D341Med (cell line): ENCODE measurements at places on chromosomes 3 and 15.
A peak's percentile ranks its signal among the peaks of the same experiment; 100 is the strongest.

- DNase-seq, result no peak
Measured at GRCh38 chr15:93500155-93500554, 411.1 kb upstream of the RGMA start.

GRCh38 chr3:78610462-78611125 lies 1157.2 kb downstream of the ROBO1 start:
- no peak for DNase-seq

- DNase-seq, result no peak
Measured at GRCh38 chr3:117748131-117748530, 1038.6 kb downstream of the TUSC7 start.

- DNase-seq, result no peak
Measured at GRCh38 chr15:24394303-24394702, 281.3 kb upstream of the NPAP1 start.

- DNase-seq, result no peak
Measured at GRCh38 chr3:194998948-194999347, 272.0 kb downstream of the XXYLT1 start.

GRCh38 chr3:10116138-10116460 lies 624 bp downstream of the BRK1 start:
- no peak for DNase-seq

DNA sequence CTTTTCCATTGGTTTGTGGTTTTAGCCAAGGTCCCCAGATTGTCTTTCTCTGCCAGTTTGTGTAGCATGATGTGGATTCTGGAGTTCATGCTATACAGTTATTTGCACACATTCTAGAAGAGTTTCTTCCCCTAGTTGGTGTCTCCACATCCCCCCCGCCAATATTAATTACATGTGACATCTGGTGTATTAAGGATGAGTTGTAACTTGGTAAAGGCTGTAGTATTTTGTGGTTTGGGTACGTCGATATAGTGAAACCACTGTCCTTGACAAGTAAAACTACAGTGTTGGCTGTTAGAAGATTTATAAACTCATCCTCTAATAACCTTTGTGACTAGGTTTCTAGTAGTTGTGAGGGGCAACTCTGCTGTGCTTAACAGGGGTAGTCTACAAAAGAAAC lies 23.7 kb upstream of the P4HTM start:
- DNase-seq, result no peak

DNA sequence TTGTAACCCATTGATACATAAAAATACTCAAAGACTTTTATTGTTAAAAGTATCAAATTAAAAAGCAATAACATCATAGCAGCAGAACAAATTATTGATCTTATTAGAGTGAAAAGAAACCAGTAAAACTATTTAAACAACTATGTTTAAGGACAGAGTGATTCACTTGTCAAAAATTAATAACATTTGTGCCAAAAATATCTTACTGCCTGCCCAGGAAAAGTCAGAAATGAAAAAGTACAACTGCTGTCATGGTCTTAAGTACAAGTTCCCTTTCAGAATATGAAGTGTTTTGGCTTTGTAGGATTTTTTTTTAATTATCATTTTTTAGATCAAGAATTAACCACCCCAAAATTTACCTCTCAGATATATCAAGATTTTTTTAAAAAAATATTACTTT lies 3.4 kb downstream of the IFT57 start:
- no peak for DNase-seq

GRCh38 chr15:64112904-64113303 lies 17.1 kb downstream of the SNX1 start:
- DNase-seq, result no peak

GRCh38 chr3:149122721-149123578 lies 6.5 kb upstream of the HPS3 start:
- DNase-seq, result no peak

GRCh38 chr15:96341513-96342405 lies 11.3 kb downstream of the NR2F2 start:
- peak; percentile 20 for DNase-seq

- no peak for DNase-seq
Measured at GRCh38 chr3:29478611-29479010, 197.7 kb downstream of the RBMS3 start.

DNA sequence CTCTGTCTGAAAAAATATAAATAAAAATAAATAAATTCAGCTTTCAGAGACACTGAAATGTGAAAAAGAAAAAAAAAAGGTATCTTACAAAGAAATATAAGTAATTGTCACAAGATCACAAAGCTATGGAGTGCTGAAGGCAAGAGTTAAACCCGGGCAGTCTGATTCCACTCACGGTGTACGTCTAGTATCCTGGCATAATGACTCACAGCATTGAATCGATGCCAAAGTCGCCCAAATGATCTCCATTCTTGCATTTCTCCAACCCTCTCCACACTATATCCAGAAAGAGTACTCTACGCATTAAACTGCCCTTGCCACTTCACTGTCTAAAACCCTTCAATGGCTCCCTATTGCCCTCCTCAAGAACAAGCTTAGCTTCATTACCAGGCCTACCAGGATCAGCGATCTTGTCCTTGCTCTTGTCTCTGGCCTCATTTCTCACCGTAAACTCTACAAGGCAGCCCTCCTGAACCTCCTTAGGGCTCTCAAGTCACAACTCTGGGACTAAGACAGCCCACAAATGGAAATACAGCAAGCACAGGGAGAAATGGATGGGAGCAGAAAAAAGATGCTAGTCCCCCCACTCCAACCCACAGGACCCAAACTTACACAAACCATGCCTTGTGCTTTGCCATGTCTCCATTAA lies 7.7 kb downstream of the SUCLG2 start:
- DNase-seq, result no peak

- no peak for DNase-seq
Measured at GRCh38 chr3:50390508-50391224, 31.3 kb upstream of the TMEM115 start.

- DNase-seq, result no peak
Measured at GRCh38 chr3:146581951-146582467, 23.1 kb downstream of the PLSCR5 start.

DNA sequence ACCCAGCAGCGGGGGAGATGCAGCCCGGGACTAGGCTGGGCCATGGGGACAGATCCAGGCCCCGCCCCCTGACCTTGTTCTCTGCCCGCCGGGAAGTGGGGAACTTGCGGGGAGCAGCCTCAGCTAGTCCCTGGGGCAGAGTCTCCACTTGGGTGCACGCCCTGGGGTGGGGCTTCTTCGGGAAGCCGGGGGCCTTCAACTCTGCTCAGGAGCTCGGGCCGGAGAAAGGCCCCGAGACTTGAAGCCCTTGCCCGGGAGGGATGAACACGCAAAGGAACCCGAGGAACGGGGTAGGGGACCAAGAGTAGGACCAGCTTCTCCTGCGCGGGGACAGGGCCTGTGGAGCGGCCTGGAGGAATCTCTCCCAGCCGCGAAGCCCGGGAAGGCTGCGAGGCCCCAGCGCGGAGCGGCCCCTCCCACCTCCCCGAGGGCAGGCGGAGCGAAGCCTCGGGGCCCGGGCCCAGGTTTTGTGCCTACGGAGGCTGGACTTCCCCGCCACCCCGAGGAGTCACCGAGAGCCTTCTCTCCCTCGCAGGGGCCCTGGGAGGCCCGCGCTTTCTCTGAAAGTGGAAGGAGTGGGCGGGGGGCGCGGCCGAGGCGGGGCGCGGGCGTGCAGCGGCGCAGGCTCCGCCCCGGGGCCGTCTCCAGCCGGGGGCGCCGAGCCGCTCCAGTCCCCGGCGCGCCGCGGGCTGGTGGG lies at the start of gene ITPKA:
TSS of gene ITPKA (plus strand) at position 670 of the 697 bp plus-strand sequence. CDS start 54 bp downstream, outside the sequence.
- peak; percentile 91 for DNase-seq

- DNase-seq, result no peak
Measured at GRCh38 chr15:78421238-78421965, 16.6 kb upstream of the IREB2 start.

GRCh38 chr15:73321496-73322450 lies 47.0 kb downstream of the HCN4 start:
- no peak for DNase-seq

DNA sequence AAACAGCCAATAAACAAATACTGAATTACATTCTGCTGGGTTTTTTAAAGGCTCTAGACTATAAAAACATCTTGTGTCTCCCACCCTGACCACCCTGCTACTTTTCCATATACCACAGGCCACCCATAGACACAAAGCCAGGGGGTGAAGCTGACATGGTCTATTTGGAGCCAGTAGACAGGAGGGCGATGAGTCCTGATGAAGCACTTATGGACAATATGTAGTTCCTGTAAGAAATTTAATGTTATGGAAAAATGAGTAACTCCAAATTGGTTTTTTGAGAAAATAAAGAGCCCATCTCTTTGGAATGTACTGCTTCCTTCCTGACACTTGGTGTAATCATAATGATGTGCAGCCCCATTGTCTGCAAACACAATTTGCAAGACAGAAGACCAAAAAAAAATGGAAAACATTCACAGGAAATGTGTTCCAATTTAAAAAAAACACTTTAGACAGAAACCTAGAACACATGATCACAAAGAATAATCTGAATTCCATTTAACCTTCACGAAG lies 11.8 kb downstream of the SSR3 start:
- DNase-seq, result no peak

DNA sequence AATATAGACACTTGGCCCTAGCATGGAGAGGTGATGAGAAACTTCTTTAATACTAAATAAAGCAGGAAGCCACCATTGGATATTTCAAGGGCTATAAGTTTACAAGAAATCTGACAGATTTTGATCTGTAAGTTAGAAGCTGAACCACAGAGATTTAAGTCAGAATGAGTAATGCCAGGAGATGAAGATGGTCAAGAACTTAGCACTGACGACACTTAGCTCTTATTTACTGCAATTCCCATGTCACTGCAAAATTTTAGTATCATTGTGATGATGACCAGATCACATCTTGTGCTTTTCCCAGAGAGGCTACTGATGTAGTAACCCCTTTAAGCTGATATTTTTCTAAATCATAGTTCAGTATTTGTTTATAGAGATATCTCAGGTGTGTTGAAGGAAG lies 59.4 kb upstream of the CD96 start:
- DNase-seq, result no peak

DNA sequence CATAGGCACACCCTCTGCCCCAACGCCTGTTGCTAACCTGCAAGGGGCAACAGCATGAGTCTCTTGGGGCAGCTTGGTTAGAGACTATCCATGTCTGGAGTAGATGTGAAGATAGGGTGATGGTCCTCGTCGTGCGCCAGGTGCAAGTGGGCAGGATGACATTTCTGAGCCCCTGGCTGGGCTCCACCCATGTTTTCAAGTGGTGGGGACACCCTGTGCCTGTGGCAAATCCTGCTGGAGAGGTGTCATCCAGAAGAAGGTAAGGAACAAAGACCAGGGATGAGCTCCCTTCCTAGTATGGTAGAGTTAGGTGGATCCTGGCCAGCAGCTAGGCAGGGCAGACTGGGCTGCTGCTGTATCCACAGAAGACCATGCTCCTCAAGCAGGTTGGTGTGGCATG lies 152.6 kb downstream of the ABHD5 start:
- no peak for DNase-seq

GRCh38 chr3:131114256-131114655 lies 87.6 kb downstream of the NEK11 start:
- no peak for DNase-seq

DNA sequence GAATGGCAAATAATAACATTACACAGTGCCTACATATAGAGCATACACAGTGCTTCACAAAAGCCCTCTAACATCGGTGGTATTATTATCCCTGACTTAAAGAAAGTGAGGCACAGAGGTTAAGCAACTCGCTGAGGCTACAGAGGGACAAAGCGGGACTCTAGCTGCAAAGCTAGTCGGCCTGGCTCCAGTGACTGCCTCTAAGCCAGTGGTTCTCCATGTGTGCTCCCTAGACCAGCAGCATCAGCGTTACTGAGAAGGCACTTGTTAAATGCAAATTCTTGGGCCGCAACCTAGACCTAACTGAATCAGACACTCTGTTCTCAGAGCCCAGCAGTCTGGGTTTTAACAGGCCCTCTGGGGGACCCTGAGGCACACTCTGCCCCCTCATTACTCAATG lies 33.1 kb upstream of the LIPC start:
- DNase-seq, result no peak

DNA sequence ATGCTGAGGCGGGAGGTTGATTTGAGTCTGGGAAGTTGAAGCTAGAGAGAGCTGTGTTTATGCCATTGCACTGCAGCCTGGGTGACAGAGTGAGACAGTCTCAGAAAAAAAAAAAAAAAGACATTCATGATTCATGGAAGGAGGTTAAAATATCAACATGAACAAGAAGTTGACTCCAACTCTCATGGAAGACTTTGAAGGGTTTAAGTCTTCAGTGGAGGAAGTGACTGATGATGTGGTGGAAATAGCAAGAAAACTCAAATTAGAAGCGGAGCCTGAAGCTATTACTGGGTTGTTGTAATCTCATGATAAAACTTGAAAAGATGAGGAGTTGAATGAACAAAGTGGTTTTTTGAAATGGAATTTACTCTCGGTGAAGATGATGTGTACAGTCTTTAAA lies 491.8 kb downstream of the SQOR start:
- no peak for DNase-seq

- no peak for DNase-seq
Measured at GRCh38 chr3:189748046-189748445, 116.9 kb downstream of the TP63 start.

GRCh38 chr15:29852201-29852600 lies 29.9 kb upstream of the TJP1 start:
- no peak for DNase-seq

GRCh38 chr15:63430766-63431451 lies 49.3 kb upstream of the CA12 start:
- no peak for DNase-seq

DNA sequence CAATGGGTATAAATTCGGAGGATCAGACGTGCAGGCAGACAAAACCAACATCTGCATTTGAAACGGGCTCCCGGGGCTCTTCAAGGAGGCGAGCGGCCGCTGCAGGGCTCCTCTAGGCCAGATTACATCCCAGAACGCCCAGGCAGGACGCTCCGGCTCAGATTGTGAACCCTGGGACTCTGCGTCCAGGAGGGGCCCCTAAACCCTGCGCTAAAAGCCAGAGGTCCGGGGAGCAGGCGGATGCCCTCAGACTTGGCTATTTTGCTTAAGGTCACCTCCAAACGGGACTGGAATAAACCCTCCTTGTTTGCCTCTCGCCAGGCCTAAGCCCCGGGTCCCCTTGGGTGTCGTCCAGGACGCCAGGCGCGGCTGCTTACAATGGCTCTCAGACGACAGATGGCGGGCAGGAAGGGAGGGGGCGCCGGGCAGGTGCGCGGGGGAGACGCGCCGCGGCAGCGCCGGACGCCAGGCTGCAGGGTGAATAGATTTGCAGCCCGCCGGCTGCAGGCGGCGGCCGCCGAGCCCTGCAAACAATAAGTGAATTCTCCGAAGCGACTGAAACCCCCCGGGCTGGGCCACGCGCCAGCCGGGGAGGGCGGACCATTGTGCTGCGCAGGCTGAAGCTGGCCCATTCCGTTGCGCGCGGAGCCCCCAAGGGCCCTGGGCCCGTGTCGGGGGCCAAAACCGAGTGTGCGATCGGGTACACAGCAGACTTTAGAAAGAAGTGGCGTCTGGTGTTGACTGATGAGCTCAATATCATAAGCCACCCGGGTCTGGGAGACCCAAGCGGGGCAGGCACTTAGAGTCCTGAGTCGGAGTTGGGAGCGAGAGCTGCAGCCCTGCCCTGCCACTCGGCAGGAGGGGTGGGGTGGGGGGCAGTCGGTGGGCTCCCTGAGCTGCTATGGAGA lies 32.3 kb upstream of the AMOTL2 start:
- peak; percentile 96 for DNase-seq

- no peak for DNase-seq
Measured at GRCh38 chr3:182028081-182028480, 316.4 kb downstream of the SOX2 start.
